ENCODE measurements at places on chromosomes 5 and 9. TPM values are rescaled to one million over a fixed set of nuclear protein-coding genes. Genes with fewer than 3 reads are reported as not detected.
A peak's percentile ranks its signal among the peaks of the same experiment; 100 is the strongest.

The IL17B gene
- total RNA-seq: not detected

The WHRN gene
- total RNA-seq: 18.2 TPM

The SLC6A7 gene
- total RNA-seq: not detected

GRCh38 chr5:147661541-147661940, 121.0 kb downstream of the JAKMIP2 start:
- no peak overlapping the region for H3K4me3 ChIP-seq
- no peak overlapping the region for H3K27ac ChIP-seq
- DNase-seq: no peak
- H3K36me3 ChIP-seq: peaks cover 4% of the 10 kb centered on the region

GRCh38 chr9:36936498-36936831, 97.6 kb downstream of the PAX5 start:
- H3K27ac ChIP-seq: peak overlapping the region; percentile 21
- peaks cover 56% of the 10 kb centered on the region for H3K27me3 ChIP-seq
- H3K4me1 ChIP-seq: peaks cover 12% of the 10 kb centered on the region
- H3K4me3 ChIP-seq: no peak overlapping the region
- DNase-seq: no peak
- H3K36me3 ChIP-seq: peaks cover 2% of the 10 kb centered on the region

GRCh38 chr5:149872351-149873040, 72.1 kb downstream of the PDE6A start:
- no peak overlapping the region for H3K4me3 ChIP-seq
- no peak overlapping the region for H3K27ac ChIP-seq

Data from T-helper 17 cell (primary cell).